A549 treated with Hydrocortisone at 1 μM for 4 hours (cell line): ENCODE measurements at places on chromosomes 5 and 9. TPM values are rescaled to one million over a fixed set of nuclear protein-coding genes. Genes with fewer than 3 reads are reported as not detected.

Gene DPYSL3
- 18.7 to 26.1 TPM (median 21.3 TPM) in 5 replicates for total RNA-seq

Gene ZBTB43
- 6.5 to 17.9 TPM (median 7.8 TPM) in 5 replicates for total RNA-seq

Gene ZCCHC9
- 26.6 to 32.2 TPM (median 28.9 TPM) in 5 replicates for total RNA-seq

Gene PRR7
- 11.3 to 32.8 TPM (median 30.9 TPM) in 5 replicates for total RNA-seq

Gene BARHL1
- total RNA-seq: not detected in 5 replicates

Gene LIX1
- total RNA-seq: not detected in 5 replicates

Gene ABO
- total RNA-seq: not detected in 5 replicates
